Transverse colon (tissue), 4 donors: ENCODE measurements at places on chromosomes 7 and 10. TPM values are rescaled to one million over a fixed set of nuclear protein-coding genes. Genes with fewer than 3 reads are reported as not detected.

CCL24 gene
- not detected for total RNA-seq

DNA sequence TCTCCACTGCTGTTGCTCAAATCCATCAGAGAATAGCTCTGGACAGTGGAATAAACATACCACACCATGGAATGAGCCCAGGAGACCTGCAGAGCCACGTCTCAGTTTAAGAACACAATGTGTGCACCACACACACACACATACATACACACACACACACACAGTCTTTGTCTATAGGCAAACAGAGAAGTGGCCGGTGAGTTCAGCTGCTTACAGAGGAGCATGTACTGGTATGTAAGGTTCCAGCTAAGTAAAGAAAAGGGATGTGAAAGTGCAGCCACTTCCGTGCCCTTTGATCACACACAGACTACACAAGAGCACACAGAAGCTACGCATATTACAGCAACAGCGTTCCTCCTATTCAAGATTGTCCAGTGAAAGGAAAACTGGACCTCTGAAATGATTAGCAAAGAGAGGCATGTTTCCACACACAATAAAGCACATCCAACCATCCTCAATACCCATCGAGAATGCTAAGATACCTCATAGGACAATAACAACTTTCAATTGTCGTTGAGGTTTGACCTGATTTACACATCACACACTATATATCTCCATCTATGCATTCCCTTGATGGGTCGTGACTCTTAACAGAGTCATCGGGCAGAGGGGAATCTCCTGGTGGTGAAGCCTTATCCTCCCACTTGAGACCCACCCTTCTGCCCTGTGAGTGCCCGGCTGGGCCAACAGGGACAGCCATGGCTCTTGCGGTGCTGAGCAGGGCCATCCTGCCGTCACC lies 23.6 kb downstream of the SLC35B4 start:
- H3K4me1 ChIP-seq, result no peaks in the 10 kb centered on the region
- H3K4me3 ChIP-seq, result no peak overlapping the region
- H3K27me3 ChIP-seq, result no peaks in the 10 kb centered on the region
- H3K36me3 ChIP-seq, result peaks cover 6% of the 10 kb centered on the region

DNA sequence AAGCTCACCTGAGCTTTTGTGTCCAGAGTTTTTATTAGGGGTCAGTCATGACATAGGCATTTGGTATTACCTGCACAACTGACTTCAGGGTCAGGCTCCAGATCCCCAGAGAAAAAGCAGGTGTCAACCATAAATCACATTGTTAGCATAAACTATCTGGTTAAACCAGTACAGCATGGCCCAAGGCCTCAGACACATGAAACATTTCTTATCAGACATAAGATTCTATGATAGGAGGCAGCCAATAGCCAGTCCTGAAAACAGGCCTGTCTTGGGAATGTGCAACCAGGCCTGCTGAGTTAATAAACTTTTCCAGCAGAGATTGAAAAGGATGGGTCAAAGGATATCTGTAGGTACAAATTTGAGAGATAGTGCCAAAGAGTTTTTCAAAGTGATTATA lies 116.1 kb downstream of the TPST1 start:
- no peak for DNase-seq
- H3K27me3 ChIP-seq, result no peaks in the 10 kb centered on the region
- no peaks in the 10 kb centered on the region for H3K4me1 ChIP-seq
- H3K27ac ChIP-seq, result no peak overlapping the region
- no peak overlapping the region for H3K4me3 ChIP-seq

NSMCE4A gene
- 71.1 TPM for total RNA-seq

DNA sequence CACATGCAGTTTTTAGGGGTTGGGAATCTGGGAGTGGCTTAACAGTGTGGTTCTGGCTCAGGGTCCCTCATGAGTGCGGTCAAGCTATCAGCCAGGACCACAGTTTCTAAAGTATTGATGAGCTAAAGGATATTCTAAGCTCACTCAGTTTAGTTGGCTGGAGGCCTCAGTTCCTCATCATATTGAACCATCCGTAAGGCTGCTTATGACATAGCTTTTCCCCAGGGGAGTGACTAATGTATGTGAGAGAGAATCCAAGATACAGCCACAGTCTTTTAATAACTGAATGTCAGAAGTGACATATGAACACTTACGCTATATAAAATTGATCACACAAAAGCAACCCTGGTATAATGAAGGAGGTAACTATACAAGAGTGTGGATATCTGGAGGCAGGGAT lies 245.3 kb downstream of the POLR1F start:
- H3K4me3 ChIP-seq, result no peak overlapping the region
- H3K36me3 ChIP-seq, result no peaks in the 10 kb centered on the region
- H3K27ac ChIP-seq, result no peak overlapping the region
- no peaks in the 10 kb centered on the region for H3K4me1 ChIP-seq

DNA sequence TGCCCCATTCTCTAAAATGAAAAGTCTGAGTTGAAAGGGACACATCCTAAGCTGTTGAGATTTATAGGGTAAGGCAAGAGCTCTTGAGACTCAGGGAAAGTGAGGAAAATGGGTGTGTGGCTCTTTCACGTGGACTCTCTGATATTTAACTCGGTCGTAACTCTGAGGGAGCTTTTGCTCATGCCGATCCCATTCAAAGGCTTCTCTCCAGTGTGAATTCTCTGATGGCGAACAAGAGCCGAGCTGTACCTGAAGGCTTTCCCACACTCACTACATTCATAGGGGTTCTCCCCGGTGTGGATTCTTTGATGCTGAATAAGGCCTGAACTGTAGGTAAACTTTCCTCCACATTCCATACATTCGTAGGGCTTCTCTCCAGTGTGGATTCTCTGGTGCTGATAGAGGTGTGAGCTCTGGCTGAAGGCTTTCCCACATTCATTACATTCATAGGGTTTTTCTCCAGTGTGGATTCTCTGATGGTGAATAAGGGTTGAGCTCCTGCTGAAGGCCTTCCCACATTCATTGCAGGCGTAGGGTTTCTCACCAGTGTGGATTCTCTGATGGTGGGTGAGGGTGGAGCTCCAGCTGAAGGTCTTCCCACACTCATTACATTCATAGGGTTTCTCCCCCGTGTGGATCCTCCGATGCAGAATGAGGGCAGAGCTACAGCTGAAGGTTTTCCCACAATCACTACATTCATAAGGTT lies 10.4 kb downstream of the ZNF3 start:
- no peak for DNase-seq
- no peaks in the 10 kb centered on the region for H3K27me3 ChIP-seq
- H3K4me3 ChIP-seq, result no peak overlapping the region

DNA sequence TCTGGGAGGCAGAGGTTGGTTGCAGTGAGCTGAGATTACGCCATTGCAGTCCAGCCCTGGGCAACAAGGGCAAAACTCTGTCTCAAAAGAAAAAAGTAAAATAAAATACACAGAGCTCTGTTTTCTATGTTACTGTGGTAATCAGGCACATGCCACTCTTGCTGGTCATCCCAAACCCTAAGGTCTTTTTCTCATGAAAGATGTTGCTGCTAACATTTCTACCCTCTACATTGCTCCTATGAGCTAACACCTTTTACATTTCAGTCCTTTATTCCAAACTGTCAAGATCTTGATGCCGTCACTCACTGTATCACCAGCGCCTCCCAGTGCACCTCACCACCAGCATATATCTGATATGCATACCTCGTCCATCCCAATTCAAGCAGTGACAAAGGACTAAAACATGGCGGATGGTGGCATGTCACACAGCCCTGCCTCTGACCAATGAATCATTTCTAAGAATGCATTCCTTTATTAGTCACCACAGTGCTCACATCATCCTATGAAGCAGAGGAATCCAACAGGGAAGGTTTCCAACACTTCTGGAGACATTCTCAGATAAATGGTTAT lies 4.3 kb downstream of the DAGLB start:
- H3K27me3 ChIP-seq, result no peaks in the 10 kb centered on the region
- H3K27ac ChIP-seq, result no peak overlapping the region
- H3K4me1 ChIP-seq, result peaks cover 7% of the 10 kb centered on the region
- DNase-seq, result no peak
- H3K4me3 ChIP-seq, result no peak overlapping the region

DNA sequence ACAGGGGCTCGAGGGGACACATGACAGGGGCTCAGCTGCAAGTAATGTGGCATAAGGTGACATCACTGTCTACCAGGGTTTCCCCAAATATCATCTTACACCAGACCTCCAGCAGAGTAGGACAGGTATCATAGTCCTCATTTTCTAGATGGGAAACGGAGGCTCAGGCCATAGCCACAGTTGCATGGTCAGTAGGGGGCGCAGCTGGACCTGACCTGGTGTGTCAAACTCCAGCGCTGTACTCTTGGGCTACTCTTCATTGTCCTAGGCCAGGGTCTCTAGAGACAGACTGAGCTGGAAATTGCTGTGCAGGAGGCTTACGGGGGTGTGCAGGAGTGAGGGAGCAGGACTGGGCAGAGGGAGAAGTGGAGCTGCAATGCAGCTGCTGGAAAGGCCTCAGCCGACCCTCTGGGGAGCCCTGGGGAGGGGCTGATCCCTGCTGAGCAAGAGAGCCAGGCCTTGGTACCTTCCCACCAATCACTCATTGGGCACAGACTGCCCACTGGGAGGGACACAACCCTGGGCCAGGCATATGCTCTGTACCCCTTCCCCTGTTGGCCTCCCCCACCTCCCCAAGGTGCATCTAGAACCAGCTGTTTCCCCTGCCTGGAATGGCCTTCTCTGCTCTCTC lies 89.9 kb downstream of the CDH23 start:
- DNase-seq, result peak; percentile 71
- H3K4me1 ChIP-seq, result no peaks in the 10 kb centered on the region
- no peak overlapping the region for H3K4me3 ChIP-seq
- no peaks in the 10 kb centered on the region for H3K27me3 ChIP-seq

- DNase-seq, result no peak
- no peaks in the 10 kb centered on the region for H3K36me3 ChIP-seq
- no peaks in the 10 kb centered on the region for H3K4me1 ChIP-seq
- no peak overlapping the region for H3K4me3 ChIP-seq
- H3K27me3 ChIP-seq, result no peaks in the 10 kb centered on the region
Measured at GRCh38 chr10:105855791-105856190, 1214.7 kb downstream of the SORCS3 start.

PWWP2B gene
- total RNA-seq, result 45.9 TPM

DNA sequence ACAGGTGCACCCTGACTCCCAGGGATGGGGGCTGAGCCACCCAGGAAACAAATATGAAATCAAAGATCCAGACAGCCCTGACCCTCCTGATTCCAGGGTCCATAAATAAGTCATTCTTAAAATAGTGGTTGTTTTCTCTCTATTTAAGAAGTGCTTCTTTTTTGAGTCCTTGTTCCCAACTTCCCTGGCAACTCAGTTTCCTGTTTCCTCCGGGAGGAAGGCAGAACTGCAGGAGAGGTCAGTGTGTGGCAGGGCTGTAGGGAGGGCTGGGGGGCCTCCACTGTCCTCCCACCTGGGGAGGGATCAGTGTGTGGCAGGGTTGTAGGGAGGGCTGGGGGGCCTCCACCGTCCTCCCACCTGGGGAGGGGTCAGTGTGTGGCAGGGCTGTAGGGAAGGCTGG lies 88.7 kb upstream of the PDGFA start:
- DNase-seq, result no peak
- no peaks in the 10 kb centered on the region for H3K4me1 ChIP-seq
- no peaks in the 10 kb centered on the region for H3K36me3 ChIP-seq
- H3K27me3 ChIP-seq, result no peaks in the 10 kb centered on the region
- H3K4me3 ChIP-seq, result no peak overlapping the region
- no peak overlapping the region for H3K27ac ChIP-seq
